Renal cortex interstitium (tissue), 15 donors: ENCODE measurements at places on chromosomes 16 and 17. TPM values are rescaled to one million over a fixed set of nuclear protein-coding genes. Genes with fewer than 3 reads are reported as not detected.

DNA sequence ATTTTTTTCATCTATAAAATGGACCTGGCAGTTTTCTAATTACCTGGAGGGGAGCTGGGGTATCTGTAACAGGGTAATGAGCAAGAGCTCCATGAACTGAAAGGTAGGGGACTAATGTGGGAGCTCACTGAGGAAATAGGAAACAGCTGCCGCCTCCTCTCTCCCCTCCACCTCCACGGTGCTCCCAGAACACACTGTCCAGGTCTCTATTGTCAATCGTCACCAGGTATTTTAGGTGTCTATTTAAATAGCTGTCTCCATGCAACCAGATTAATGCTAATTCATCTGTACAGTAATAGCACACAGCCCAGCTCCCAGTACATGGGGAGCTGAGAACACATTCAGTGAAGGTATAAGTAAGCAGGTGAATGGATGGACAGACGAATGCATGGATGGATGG, 233.3 kb downstream of the GRIN2A start:
- no peak for DNase-seq

Gene SCGB1C2
- 2.6 TPM for polyA plus RNA-seq

DNA sequence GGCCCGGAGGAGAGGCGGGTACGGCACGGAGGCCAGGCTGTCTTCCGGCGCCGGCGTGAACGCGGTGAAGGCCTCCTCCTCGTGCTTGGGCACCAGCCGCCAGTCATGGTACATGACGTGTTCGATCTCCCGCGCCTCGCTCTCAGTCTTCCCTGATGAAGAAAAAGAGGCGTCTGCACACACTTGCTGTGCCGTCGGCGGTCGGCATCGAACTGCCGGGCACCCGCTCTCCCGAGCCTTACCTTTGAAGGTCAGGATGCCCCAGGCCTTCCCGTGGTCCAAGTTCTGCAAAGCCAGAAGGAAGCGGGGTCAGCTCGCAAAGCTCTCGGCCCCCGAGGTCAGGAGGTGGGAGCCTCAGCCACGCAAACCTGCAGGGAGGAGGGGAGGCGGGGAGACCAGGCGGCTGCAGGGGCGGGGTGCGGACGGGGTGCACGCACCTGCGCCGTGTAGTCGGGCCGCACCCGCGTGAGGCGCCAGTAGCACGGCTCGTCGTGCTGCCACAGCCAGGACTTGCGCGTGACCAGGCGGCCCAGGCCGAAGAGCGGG, at the start of gene EME2:
TSS of gene EME2 (plus strand) at position 449 of the 546 bp plus-strand sequence. CDS start 418 bp downstream, outside the sequence.
- no peak for DNase-seq

DNA sequence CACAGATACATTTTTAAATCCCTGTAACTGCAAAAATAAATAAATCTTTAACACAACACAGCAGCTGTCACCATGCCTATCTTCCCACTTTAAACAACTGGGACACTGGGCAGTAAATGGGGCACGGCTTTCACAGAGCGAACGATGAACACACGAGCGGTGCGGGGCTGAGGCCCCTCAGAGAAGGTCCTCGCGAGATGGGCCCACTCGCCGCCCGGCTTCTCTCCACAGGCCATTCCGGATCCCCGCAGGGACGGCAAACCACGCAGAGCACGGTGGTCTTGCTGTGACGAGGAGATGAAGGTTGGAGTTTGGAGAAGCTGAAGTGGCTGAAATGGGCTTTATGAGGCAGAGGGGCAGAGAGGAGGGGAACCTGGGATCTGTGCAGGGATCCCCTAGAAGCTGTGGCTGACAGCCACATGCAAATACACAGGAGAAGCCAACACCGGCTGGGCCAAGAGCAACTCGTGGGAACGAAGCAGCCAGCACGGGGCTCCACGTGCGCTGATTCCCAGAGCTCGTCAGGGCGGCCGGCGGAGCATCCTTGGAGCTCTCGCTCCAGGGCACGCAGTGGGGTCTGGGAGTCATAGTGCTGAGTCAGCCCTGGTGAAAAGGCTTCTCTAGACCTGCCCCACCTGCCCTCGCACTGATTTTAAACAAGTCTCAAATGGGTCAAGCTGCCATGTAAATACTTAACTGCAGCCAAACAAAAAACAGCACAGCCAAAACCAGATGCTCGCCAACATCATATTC, 31.7 kb downstream of the CCDC57 start:
- no peak for DNase-seq

Gene SDR42E2
- 0.08 TPM for polyA plus RNA-seq
